ENCODE measurements at places on chromosomes 2 and 18.

GRCh38 chr18:23568281-23569138, 17.8 kb downstream of the NPC1 start:
- no peak overlapping the region for H3K4me3 ChIP-seq
- H3K27me3 ChIP-seq, result no peaks in the 10 kb centered on the region
- no peaks in the 10 kb centered on the region for H3K36me3 ChIP-seq

DNA sequence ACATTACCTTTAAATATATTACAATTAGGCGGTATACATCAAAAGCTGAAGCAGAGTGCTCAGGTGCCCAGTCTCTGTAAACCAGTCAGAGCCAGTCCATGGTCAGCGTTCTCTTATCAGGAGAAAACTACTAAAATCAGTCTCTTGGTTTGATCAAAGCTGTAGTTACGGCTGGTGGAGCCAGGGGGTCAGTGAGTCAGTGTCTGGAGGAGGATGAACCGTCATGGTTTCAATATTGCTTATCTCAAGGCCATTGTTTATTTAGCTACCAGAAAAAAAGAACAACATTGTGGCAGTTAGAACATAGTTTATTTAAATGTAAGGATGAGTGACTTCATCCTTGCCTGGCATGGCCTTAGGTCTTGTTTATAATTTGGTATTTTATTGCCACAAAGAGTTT, 71.3 kb upstream of the NYAP2 start:
- no peaks in the 10 kb centered on the region for H3K36me3 ChIP-seq
- H3K4me3 ChIP-seq, result no peak overlapping the region
- H3K27ac ChIP-seq, result no peak overlapping the region
- H3K4me1 ChIP-seq, result no peaks in the 10 kb centered on the region
- H3K27me3 ChIP-seq, result no peaks in the 10 kb centered on the region

GRCh38 chr2:135651717-135652116, 89.9 kb upstream of the UBXN4 start:
- DNase-seq, result no peak
- no peak overlapping the region for H3K4me3 ChIP-seq
- no peak overlapping the region for H3K27ac ChIP-seq
- H3K4me1 ChIP-seq, result no peaks in the 10 kb centered on the region
- no peaks in the 10 kb centered on the region for H3K27me3 ChIP-seq

DNA sequence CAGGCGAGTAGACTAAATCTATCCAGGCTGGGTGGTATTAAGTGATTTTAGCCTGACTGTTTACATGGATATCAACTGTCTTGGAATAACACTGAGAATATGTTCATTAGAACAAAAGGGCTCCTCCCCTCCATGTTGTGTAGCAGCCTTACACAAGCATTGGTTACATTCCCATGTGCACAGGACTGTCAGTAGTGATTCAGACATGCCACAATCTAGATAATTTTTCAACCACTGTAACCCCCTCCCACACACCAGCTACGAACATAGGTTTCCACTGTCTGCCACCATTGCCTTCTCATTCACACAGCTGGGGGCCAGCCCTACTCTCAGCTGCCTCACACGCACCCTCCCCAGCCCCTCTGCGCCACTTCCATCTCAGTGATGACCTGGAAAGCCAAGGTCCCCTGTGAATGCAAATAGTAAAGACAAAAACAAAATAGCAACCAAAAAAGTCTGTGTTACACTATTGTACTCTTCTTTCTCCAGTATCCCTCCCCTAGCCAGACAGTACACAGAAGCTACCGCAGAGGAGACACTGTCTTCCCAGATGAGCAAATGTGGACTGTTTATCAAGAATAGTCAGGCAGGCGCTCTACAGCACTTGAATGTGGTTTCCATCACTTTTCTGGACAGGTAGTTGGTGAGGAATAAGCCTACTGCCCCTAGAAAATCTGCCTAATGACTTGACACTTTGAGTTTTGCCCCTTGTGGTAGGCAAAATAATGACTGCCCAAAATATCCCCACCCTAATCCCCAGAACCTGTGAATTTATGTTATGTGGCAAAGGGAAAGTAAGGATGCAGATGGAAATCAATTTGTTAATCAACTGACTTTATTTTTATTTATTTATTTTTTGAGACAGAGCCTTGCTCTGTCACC, 27.9 kb upstream of the TYMS start:
- H3K4me3 ChIP-seq, result no peak overlapping the region
- H3K4me1 ChIP-seq, result no peaks in the 10 kb centered on the region
- no peaks in the 10 kb centered on the region for H3K36me3 ChIP-seq
- H3K27ac ChIP-seq, result no peak overlapping the region

DNA sequence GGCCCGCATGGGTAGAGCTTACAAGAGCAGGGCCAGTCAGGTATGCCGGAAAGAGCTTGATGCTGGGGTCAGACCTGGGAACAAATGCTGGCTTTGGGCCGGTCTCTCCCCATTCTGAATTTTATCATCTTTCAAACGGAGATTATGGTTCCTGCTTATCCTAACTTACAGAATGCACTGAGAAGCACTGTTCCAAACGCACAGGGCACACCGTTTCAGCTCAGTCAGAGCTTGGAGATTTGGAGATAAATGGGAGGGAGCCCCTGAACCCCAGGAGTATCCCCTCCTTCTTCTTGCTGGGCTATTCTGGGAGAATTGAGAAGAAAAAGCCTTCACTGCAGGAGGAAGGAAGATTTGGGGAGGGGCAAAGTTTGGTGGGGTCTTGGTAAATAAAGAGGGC, 169.4 kb downstream of the DDX1 start:
- H3K36me3 ChIP-seq, result no peaks in the 10 kb centered on the region
- H3K4me3 ChIP-seq, result no peak overlapping the region
- no peaks in the 10 kb centered on the region for H3K4me1 ChIP-seq
- no peak for DNase-seq

DNA sequence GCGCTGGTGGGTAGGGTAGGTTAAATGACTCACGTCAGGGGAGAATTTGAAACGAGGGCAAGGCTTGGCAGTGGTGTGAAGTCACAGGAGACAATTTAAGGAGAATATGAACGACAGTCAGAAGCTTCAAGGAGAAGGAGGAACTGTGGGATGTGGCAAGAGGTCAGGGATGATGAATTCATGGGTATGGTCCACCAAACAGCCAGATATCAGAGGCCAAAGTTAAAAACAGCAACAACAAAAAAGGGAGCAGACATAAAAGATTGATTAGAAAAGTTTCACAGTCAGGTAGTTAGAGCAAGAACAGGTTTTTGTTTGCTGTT, 1.4 kb upstream of the ZNF396 start:
- H3K27me3 ChIP-seq, result no peaks in the 10 kb centered on the region
- H3K4me3 ChIP-seq, result no peak overlapping the region
- peaks cover 9% of the 10 kb centered on the region for H3K4me1 ChIP-seq
- DNase-seq, result no peak
- no peaks in the 10 kb centered on the region for H3K36me3 ChIP-seq
- H3K27ac ChIP-seq, result no peak overlapping the region

DNA sequence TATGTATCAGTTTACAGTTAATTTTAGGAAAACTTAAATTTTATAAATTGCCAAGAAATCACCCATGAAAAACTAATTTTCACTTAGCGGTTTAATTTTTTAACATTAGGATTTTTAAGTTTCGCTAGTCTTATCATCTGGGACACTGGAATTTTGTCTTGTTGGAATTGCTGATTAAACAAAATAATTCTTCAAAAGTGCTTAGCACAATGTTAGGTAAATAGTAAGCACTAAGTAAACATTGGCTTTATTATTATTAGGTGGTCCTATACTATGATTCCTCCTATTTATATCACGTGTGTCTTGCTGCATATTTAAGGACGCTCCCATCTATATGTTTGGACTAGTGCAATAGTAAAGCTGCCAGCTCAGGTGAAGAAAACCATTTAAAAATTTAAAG, 54.6 kb upstream of the MAP4K3 start:
- no peak overlapping the region for H3K4me3 ChIP-seq
- H3K4me1 ChIP-seq, result peaks cover 19% of the 10 kb centered on the region
- peak overlapping the region; percentile 13 for H3K27ac ChIP-seq
- DNase-seq, result no peak

DNA sequence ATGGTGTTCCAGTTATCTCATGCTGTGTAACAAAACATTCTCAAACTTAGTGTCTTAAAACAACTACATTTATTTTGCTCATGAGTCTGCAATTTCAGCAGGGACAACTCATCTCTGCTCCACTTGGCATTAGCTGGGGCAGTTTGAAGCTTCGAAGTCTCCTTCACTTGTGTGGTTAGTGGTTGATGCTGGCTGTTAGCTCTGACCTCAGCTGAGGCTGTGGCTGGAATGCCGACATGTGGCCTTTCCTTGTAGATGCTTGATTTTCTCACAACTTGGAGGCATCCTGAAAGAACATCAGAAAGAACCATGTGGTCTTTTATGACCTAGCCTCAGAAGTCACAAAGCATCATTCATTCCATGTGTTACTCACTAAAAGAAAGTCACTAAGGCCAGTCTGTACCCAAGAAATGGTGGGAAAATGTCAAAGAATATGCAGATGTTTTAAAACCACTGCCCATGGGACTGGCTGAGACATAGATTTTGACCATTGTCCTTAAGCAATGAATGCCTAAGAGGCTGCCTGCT, 3.8 kb upstream of the TMSB10 start:
- H3K4me3 ChIP-seq, result no peak overlapping the region
- H3K27ac ChIP-seq, result no peak overlapping the region
- no peak for DNase-seq
- H3K27me3 ChIP-seq, result no peaks in the 10 kb centered on the region

DNA sequence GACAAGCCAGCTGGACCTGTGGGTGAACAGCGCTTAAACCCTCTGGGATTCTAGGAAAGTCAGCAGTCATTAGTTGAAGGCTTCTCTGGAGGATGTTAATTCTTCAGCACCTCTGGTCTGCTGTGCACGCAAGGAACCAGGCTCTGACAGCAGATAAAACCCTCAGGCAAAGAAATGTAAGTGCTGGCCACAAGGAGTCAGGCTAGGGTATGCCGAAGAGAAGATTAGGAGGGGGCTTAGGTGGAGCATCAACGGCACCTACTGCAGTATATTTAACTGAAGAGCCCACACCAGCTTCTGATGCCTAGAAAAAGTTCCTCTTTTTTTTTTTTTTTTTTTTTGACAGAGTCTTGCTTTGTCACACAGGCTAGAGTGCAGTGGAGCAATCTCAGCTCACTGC, 304.2 kb upstream of the MC4R start:
- no peaks in the 10 kb centered on the region for H3K27me3 ChIP-seq
- no peak overlapping the region for H3K27ac ChIP-seq
- DNase-seq, result no peak
- no peaks in the 10 kb centered on the region for H3K36me3 ChIP-seq
- no peak overlapping the region for H3K4me3 ChIP-seq

- peaks cover 82% of the 10 kb centered on the region for H3K4me1 ChIP-seq
- no peaks in the 10 kb centered on the region for H3K36me3 ChIP-seq
- no peak overlapping the region for H3K4me3 ChIP-seq
- H3K27ac ChIP-seq, result peak overlapping the region; percentile 56
- H3K27me3 ChIP-seq, result no peaks in the 10 kb centered on the region
These were observed 235.0 kb downstream of the SETBP1 start for GRCh38 chr18:44915661-44916060.

DNA sequence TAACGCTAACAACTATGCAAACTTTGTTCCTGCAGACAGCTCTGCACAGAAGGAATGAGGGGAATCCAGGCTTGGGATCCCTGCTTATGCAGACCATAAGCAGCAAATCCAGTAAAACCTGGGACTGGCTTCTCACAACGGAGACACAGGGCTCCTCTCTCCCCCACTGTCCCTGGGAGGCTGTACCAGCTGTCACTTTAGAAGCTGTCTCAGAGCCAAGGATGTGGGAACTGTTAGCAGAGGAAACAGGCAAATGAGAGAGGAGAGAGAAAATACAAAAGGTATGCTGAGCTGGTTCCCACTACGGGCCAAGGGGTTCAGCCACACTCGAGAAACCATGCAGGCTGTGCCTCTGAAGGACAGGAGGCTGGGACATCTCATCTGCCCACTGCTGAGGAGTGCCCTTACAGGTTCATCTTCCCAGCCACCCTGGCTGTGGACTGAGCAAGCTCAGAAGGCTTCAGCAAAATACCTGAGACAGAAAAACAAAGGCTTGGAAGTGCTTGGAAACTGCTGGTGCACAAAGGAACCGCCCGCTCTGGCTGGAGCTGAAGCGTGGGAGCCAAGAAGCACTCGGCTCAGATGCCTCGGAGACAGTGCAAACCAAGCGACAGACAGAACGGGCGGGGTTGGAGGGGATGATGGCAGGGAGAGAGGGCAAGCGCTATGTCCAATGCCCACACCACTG, 72.5 kb downstream of the FAM210A start:
- H3K27me3 ChIP-seq, result no peaks in the 10 kb centered on the region
- no peaks in the 10 kb centered on the region for H3K36me3 ChIP-seq
- no peak overlapping the region for H3K4me3 ChIP-seq
- no peak overlapping the region for H3K27ac ChIP-seq
- no peak for DNase-seq

DNA sequence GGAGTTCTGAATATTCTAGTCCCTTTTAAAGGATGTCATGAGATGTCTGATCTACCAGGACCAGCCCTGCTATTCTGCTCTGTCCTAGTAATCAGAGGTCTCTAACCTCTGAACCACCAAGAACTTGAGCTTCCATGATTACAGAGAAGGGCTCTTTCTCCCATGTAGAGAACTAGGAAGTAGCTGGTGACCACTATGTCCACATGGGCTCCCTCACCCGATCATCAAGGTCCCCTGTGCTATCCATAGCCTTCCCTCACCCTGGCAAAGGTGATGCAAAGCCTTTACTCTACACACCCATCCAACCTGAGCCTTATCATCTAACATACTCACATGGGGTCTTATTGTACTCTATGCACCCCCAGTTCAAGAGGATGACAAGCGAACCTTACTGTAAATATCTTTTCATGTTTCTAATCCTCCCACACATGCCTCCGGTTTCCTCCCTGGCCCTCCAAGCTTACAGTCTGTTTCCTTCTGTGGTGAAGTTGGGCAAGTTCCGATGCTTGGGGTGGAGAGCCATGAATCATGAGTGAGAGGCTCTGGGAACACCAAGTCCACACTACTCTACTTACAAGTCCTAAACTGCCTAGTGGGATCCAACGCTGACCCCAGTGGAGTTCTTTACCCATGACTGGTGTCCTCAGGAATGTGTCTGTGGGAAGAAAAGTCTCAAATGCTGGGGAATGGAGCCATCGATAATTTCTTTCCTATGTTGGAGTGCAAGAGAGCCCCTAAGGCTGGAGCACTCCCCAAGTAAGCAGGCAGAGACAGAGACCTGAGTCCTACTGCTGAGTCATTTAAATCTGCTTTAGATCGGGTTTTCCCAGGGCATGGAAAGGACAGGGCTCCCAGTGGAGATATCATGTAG, 73.3 kb upstream of the KLF7 start:
- no peaks in the 10 kb centered on the region for H3K27me3 ChIP-seq
- no peaks in the 10 kb centered on the region for H3K36me3 ChIP-seq
- H3K27ac ChIP-seq, result no peak overlapping the region
- peak; percentile 76 for DNase-seq
- H3K4me1 ChIP-seq, result no peaks in the 10 kb centered on the region

DNA sequence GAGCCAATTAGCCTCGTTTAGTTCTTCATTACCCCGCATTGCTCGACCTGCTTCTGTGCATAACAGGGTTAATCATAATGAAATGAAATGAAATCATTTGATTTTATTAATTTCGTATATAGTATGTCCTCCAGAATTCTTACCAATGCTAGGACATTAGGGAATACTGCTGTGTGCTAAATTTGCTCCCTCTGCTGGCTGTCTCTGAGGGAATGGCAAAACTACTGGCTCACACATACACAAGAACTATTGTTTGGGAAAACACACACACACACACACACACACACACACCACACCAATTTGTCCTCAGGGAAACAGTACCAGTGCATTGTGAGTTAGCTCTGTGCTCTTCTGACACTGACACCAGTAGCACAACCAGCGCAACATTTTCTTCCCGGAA, 273.3 kb upstream of the TCF4 start:
- H3K4me3 ChIP-seq, result no peak overlapping the region
- no peak overlapping the region for H3K27ac ChIP-seq
- DNase-seq, result peak; percentile 27
- no peaks in the 10 kb centered on the region for H3K27me3 ChIP-seq
- no peaks in the 10 kb centered on the region for H3K36me3 ChIP-seq
- peaks cover 4% of the 10 kb centered on the region for H3K4me1 ChIP-seq
